Esophagus muscularis mucosa (tissue), 4 donors: ENCODE measurements at places on chromosomes 1 and 21.

- no peaks in the 10 kb centered on the region for H3K27me3 ChIP-seq
- H3K27ac ChIP-seq = no peak overlapping the region
- peaks cover 16% of the 10 kb centered on the region for H3K4me1 ChIP-seq
- H3K4me3 ChIP-seq = no peak overlapping the region
Observed at GRCh38 chr1:198295225-198295624, 138.4 kb downstream of the NEK7 start.

DNA sequence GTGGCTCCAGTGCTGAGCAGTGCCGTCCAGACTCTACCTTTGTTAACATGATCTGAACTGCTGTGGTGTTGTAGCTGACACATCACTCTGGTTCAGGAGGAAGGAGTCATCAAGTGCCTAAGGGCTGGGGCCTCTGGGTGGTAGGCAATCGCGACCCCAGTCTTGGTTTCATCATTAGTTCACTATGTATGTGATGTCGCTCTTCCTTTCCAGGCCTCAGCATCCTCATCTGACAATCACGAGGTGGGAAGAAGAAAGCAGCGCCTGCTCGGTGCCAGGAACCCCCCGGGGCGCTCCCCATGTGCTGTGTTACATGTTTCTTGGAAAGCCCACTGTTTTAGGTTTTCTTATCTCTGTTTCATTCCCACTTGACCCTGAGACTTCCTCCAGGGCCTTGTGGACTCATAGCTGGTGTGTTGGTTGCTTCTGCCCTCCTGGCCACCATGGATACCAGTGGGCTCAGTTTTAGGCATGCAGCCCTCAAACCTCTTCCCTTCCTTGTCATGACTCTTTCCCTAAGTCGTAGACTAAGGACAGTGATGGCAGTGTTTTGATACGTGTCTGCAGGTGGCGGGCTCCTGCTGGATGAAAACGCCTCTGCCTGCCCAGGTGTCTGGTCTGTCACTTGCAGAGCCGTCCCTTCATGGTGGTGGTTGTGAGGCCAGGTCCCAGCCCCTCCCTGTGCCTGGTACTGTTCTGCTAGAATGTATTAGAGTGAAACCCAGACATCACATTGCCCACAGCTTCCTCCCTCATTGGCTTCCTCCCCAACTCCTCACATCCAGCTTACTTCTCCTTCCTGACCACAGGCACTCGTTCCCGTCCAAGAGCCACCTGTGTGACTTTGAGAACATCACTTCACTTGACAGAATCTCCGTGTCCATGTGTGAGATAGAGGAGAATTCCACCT, 17.2 kb upstream of the FOXO6 start:
- no peak overlapping the region for H3K4me3 ChIP-seq
- no peaks in the 10 kb centered on the region for H3K4me1 ChIP-seq
- no peaks in the 10 kb centered on the region for H3K36me3 ChIP-seq
- H3K27ac ChIP-seq = no peak overlapping the region

DNA sequence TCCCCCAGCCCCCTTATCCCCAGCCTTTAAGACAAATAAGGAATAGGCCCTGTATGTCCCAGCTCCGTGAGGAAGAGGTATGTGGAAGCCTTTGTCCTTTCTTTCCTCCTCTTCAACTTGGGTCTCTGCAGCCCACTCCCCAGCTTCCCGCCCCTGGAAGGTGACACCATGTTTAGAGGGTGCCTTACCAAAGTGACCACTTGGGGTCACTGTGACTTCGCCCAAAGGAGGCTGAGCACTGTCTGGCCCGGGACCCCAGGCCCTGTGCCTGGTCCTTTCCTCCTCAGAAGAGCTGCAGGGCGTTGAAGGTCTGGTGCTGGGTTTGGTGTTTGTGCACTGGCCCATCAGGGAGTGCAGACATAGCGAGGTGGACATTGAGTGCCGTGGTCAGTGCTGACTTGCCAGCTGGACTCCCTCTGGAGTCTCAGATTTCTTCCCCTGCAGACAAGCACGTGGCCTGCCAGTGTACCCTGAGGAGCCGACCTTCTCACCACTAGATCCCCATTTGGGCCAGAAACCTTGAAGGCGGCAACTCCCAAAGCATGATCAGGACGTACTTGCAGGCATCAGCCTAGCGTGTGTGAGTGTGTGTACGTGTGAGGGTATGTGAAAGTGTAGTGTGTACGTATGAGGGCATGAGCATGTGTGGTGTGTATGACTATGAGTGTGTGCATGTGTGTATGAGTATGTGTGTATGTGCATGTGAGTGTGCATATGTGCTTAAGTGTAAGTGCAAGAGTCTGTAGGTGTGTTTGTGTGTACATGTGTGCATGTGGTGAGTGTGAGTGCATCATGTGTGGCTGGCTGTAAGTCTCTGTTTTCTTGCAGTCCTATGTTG, 181.4 kb upstream of the KIAA0040 start:
- H3K27ac ChIP-seq = no peak overlapping the region
- H3K27me3 ChIP-seq = no peaks in the 10 kb centered on the region

GRCh38 chr1:31428436-31429221, 15.6 kb downstream of the SERINC2 start:
- no peaks in the 10 kb centered on the region for H3K36me3 ChIP-seq
- H3K27ac ChIP-seq = no peak overlapping the region
- no peaks in the 10 kb centered on the region for H3K27me3 ChIP-seq
- DNase-seq = no peak
- no peaks in the 10 kb centered on the region for H3K4me1 ChIP-seq
- H3K4me3 ChIP-seq = no peak overlapping the region

- H3K4me3 ChIP-seq = no peak overlapping the region
- no peaks in the 10 kb centered on the region for H3K36me3 ChIP-seq
- H3K27ac ChIP-seq = no peak overlapping the region
- DNase-seq = no peak
- H3K27me3 ChIP-seq = no peaks in the 10 kb centered on the region
Observed at GRCh38 chr1:14901371-14901954, 252.1 kb upstream of the TMEM51 start.

DNA sequence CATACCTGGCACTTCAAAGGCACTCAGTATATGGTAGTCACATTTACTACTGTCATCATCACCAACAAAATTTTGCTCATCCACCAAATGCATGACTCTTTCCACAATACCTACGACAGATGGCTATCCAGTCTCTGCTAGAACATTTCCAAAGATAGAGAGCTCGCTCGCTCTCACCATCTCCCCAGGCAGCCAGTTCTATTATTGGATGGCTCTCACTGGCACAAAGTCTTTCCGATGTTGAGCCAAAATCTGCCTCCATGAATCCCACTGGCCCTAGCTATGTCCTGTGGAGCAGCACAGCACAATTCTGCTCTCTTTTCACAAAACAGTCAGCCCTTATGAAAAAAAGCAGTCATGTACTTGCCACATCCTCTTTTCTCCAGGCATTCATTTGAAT, 102.1 kb downstream of the DAB1 start:
- H3K4me1 ChIP-seq = no peaks in the 10 kb centered on the region
- H3K27ac ChIP-seq = no peak overlapping the region
- DNase-seq = no peak
- H3K27me3 ChIP-seq = no peaks in the 10 kb centered on the region
- no peak overlapping the region for H3K4me3 ChIP-seq
- H3K36me3 ChIP-seq = no peaks in the 10 kb centered on the region

DNA sequence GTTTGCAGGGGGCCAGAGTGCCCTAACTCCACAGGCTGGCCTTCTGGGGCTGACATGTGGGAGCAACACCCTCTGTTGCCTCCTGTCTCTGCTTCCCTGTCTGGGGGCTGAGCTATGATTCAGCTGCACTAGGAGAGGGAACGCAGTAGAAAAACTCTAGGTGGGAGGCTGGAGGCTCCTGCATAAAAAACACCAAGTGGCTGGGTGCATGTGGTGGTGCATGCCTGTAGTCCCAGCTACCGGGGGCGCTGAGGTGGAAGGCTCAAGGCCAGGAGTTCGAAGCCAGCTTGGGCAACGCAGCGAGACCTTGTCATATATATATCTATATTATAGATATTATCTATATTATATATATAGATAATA, 5.6 kb downstream of the KIF17 start:
- no peak overlapping the region for H3K4me3 ChIP-seq
- peaks cover 6% of the 10 kb centered on the region for H3K4me1 ChIP-seq
- H3K36me3 ChIP-seq = no peaks in the 10 kb centered on the region
- peaks cover 54% of the 10 kb centered on the region for H3K27me3 ChIP-seq
- no peak overlapping the region for H3K27ac ChIP-seq

GRCh38 chr21:45747802-45748445, 104.4 kb downstream of the PCBP3 start:
- H3K4me1 ChIP-seq = no peaks in the 10 kb centered on the region
- H3K27ac ChIP-seq = no peak overlapping the region
- DNase-seq = peak; percentile 81
- no peaks in the 10 kb centered on the region for H3K36me3 ChIP-seq
- no peaks in the 10 kb centered on the region for H3K27me3 ChIP-seq
- no peak overlapping the region for H3K4me3 ChIP-seq

DNA sequence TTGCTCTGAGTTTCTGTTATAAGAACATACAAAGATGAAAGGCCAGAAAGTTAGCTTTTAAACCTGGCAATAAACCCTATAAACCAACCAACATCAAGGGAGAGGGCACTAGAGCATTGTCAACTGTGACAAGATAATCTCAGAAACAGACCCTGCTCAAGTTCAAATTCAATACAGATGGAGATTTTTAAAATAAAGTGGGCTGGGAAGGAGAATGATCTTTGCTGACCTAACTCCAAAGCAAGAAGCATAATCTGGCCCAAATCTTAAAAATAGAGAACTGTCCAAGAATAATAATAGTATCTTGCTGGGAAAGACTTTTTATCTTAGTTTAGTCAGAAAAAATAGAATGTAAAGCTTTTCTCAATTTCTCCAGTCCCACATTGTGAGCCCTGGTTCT, 485.5 kb downstream of the DISC1 start:
- no peak overlapping the region for H3K4me3 ChIP-seq
- DNase-seq = no peak
- H3K27me3 ChIP-seq = no peaks in the 10 kb centered on the region
- no peak overlapping the region for H3K27ac ChIP-seq
- H3K4me1 ChIP-seq = no peaks in the 10 kb centered on the region

DNA sequence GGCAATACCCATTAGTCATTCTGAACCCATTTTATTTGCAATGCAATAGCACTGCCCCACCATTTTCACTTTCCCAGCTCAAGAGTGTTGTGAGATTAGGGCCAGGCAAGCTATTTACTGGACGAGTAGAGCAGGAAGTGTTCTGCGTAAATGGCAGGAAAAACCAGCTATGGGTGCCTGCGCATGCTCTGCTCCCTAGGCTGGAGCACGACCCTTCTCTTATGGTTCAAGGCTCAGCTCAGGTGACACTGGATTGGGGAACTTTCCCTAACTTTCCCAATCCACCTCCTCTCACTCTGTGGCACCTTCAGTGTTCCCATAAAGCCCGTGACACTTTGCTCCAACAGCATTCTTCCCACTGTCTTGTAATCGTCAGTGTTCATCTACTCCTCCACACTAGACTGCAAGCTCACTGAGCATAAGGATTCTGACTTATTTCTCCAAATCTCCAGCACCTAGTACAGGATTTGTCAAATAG, 3.6 kb upstream of the MAN1A2 start:
- no peak for DNase-seq
- no peak overlapping the region for H3K4me3 ChIP-seq
- H3K27me3 ChIP-seq = no peaks in the 10 kb centered on the region
- H3K36me3 ChIP-seq = no peaks in the 10 kb centered on the region
- peaks cover 33% of the 10 kb centered on the region for H3K4me1 ChIP-seq
